Activated CD4-positive, alpha-beta T cell treated with anti-CD3 and anti-CD28 coated beads for 36 hours (primary cell): ENCODE measurements at places on chromosomes 2 and 18. TPM values are rescaled to one million over a fixed set of nuclear protein-coding genes. Genes with fewer than 3 reads are reported as not detected.

Gene SLC5A7
- total RNA-seq: not detected

Gene SMAD7
- 7.2 TPM for total RNA-seq

Gene FOXI3
- total RNA-seq: not detected

Gene WDR33
- total RNA-seq: 58.6 TPM

Gene RETSAT
- 18.7 TPM for total RNA-seq

Gene MERTK
- 0.94 TPM for total RNA-seq

Gene VWC2L
- not detected for total RNA-seq

Gene CYRIA
- 2.8 TPM for total RNA-seq

Gene MAP2
- total RNA-seq: 0.39 TPM

Gene BOLL
- total RNA-seq: not detected

Gene QPCT
- 0.51 TPM for total RNA-seq

Gene FIGN
- not detected for total RNA-seq

Gene BCL2
- 66.0 TPM for total RNA-seq

DNA sequence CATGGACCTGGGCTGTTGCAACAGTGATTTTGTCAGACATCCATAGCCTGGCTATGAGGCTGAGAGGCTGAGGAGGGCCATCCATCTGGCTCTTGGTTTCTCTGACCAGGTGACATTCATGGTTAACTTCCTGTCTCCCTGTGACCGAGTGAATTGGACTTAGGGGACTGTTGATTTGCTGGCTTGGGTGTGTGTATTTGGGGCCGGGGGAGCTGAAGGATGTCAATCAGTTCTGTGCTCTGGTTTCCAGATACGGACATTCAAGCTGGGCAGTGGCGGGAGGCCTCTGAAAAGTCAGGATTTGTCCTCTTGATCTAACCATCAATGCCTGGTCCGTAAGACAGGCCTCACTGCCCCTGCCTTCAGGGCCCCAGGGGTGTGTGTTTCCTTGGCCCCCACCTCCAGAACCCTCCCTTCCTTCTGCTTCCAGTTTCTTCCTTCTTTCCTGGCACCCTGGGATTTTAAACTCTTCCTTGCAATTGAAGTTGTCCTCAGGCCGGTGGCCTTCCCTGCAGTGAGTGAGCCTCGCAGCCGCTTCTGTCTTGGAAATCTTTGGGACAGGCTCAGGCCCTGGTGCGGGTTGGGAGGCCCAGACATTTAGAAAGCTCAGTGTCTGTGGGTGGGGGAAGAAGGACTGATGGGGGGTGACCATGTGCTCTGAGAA is 54.7 kb upstream of the HAAO start:
- H3K27me3 ChIP-seq: no peaks in the 10 kb centered on the region
- H3K4me1 ChIP-seq: no peaks in the 10 kb centered on the region
- H3K4me3 ChIP-seq: no peak overlapping the region
- no peak for DNase-seq

GRCh38 chr2:8514796-8515758 is 166.8 kb upstream of the ID2 start:
- H3K4me1 ChIP-seq: peaks cover 63% of the 10 kb centered on the region
- peak overlapping the region; percentile 93 for H3K27ac ChIP-seq
- DNase-seq: peak; percentile 82
- peaks cover 17% of the 10 kb centered on the region for H3K36me3 ChIP-seq
- peak overlapping the region; percentile 46 for H3K4me3 ChIP-seq

DNA sequence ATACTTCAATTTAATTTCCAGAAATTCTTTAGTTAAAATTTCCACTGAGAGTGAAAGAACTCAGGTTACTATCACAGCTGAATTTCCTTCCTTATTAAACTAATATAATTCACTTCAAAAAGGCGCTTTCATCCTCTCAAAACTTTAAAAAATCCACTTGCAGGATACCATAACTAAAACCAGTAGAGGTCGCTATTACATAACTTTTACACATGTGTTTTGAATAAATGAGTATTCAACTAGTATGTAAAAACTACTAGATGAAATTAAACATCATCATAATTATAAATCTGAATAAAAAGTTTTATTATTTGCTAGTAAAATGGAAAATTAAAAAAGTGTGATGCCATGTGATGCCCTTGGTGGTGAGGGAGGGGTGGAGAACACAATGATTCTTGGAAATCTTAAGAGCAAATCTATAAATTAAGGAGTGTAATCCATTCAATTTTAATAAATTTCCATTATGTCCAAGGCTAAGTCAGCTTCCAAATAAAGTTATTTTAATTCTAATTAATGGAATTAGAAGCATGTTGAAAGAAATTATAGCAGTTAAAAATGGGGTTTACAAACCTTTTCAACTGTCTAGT is 61.4 kb downstream of the SOS1 start:
- no peak for DNase-seq
- no peaks in the 10 kb centered on the region for H3K4me1 ChIP-seq
- H3K27me3 ChIP-seq: no peaks in the 10 kb centered on the region
- H3K4me3 ChIP-seq: no peak overlapping the region

- H3K27ac ChIP-seq: peak overlapping the region; percentile 73
- H3K4me1 ChIP-seq: peaks cover 41% of the 10 kb centered on the region
- H3K4me3 ChIP-seq: no peak overlapping the region
- H3K36me3 ChIP-seq: peaks cover 29% of the 10 kb centered on the region
- no peaks in the 10 kb centered on the region for H3K27me3 ChIP-seq
- DNase-seq: no peak
These were observed 3.5 kb upstream of the CD226 start for GRCh38 chr18:69951182-69951581.

GRCh38 chr2:160694631-160695030 is 201.0 kb upstream of the RBMS1 start:
- H3K36me3 ChIP-seq: no peaks in the 10 kb centered on the region
- peak; percentile 61 for DNase-seq
- H3K4me1 ChIP-seq: no peaks in the 10 kb centered on the region
- no peak overlapping the region for H3K4me3 ChIP-seq
- no peak overlapping the region for H3K27ac ChIP-seq
- no peaks in the 10 kb centered on the region for H3K27me3 ChIP-seq

GRCh38 chr2:40355451-40355850 is 96.4 kb downstream of the SLC8A1 start:
- peaks cover 3% of the 10 kb centered on the region for H3K27me3 ChIP-seq
- no peak for DNase-seq
- no peak overlapping the region for H3K27ac ChIP-seq
- H3K4me3 ChIP-seq: no peak overlapping the region
- no peaks in the 10 kb centered on the region for H3K36me3 ChIP-seq
- peaks cover 3% of the 10 kb centered on the region for H3K4me1 ChIP-seq

DNA sequence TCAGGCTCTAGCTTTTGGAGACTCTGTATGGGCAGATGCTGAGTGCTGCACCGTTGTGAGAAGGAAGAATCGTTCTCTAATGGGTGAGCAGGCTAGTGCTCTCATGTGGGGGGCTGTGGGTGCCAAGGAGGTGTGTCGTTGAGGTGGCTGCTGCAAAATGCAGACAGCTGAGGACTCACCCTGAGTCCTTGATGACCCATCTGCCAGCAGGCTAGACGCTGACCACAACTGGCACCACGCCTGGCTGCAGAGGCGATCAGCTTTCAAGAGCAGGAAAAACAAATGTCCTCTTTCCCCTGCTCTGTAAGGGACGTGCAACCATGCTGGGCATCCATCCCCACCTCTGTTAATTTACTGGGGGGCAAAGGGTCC is 48.2 kb downstream of the HAUS1 start:
- H3K27ac ChIP-seq: no peak overlapping the region
- no peak overlapping the region for H3K4me3 ChIP-seq
- no peak for DNase-seq
- no peaks in the 10 kb centered on the region for H3K36me3 ChIP-seq
- no peaks in the 10 kb centered on the region for H3K27me3 ChIP-seq

- H3K27me3 ChIP-seq: peaks cover 17% of the 10 kb centered on the region
- no peaks in the 10 kb centered on the region for H3K4me1 ChIP-seq
- no peak for DNase-seq
- no peak overlapping the region for H3K27ac ChIP-seq
These were observed 12.5 kb upstream of the TUBB6 start for GRCh38 chr18:12295389-12296086.

GRCh38 chr18:46566111-46566510 is 90.9 kb downstream of the LOXHD1 start:
- no peaks in the 10 kb centered on the region for H3K4me1 ChIP-seq
- H3K4me3 ChIP-seq: no peak overlapping the region
- DNase-seq: no peak

GRCh38 chr18:58287353-58288274 is 243.6 kb downstream of the NEDD4L start:
- H3K36me3 ChIP-seq: no peaks in the 10 kb centered on the region
- no peak overlapping the region for H3K27ac ChIP-seq
- DNase-seq: no peak
- H3K4me1 ChIP-seq: no peaks in the 10 kb centered on the region
- H3K4me3 ChIP-seq: no peak overlapping the region

DNA sequence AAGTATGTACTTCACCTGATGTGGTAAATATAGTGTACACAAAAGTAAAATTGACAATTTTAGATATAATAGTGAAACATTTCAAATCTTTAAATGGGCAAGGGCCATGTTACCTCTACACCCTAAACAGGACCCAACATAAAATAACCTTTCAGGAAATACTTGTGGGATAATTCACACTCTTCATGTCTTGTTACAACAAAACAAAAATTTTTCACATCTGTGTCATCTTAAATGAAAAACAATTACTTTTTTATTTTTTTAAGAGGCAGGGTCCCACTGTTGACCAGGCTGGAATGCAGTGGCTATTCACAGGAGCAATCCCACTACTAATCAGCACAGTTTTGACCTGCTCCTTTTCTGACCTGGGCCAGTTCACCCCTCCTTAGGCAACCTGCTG is 42.1 kb downstream of the SRBD1 start:
- H3K27me3 ChIP-seq: no peaks in the 10 kb centered on the region
- H3K4me1 ChIP-seq: peaks cover 13% of the 10 kb centered on the region

- H3K4me3 ChIP-seq: no peak overlapping the region
- H3K4me1 ChIP-seq: no peaks in the 10 kb centered on the region
- H3K36me3 ChIP-seq: no peaks in the 10 kb centered on the region
- no peak for DNase-seq
These were observed 64.8 kb upstream of the ALKAL2 start for GRCh38 chr2:352696-353095.

DNA sequence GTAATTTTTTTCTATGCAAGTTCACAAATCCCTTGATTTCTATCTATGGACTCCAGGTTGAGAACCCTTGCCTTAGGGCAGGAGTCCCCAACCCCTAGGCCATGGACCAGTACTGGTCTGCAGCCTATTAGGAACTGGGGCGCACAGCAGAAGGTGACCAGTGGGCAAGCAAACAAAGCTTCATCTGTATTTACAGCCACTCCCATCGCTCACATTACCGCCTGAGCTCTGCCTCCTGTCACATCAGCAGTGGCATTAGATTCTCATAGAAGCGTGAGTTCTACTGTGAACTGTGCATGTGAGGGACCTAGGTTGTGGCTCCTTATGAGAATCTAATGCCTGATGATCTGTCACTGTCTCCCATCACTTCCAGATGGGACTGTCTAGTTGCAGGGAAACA is 70.2 kb upstream of the SMAD2 start:
- H3K36me3 ChIP-seq: no peaks in the 10 kb centered on the region
- DNase-seq: no peak
- H3K27me3 ChIP-seq: no peaks in the 10 kb centered on the region
- H3K4me3 ChIP-seq: no peak overlapping the region

DNA sequence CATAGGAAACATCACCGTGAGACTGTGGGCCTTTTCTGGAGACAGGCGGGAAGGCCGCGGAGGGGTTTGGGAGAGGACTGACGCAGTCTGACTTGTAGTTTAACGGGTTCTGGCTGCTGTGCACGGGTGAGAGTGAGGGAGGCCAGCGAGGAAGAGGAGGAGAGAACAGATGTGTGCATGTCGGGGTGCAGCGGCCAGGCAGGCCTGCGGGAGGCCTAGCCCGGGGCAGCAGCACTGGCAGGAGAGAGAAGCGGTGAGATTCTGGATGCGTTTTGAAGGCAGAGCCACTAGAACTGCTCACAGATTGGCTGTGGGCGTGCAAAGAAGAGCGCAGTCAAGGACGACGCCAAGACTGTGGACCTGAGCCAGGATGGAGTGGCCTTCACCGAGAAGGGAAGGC is 53.9 kb downstream of the PTGR3 start:
- no peak for DNase-seq
- H3K27ac ChIP-seq: no peak overlapping the region
- no peak overlapping the region for H3K4me3 ChIP-seq
- H3K4me1 ChIP-seq: no peaks in the 10 kb centered on the region

GRCh38 chr2:138060301-138060635 is 96.0 kb downstream of the HNMT start:
- H3K4me3 ChIP-seq: no peak overlapping the region
- no peaks in the 10 kb centered on the region for H3K4me1 ChIP-seq
- no peak overlapping the region for H3K27ac ChIP-seq
- H3K27me3 ChIP-seq: no peaks in the 10 kb centered on the region
- no peaks in the 10 kb centered on the region for H3K36me3 ChIP-seq

- H3K27ac ChIP-seq: no peak overlapping the region
- no peak overlapping the region for H3K4me3 ChIP-seq
- H3K36me3 ChIP-seq: no peaks in the 10 kb centered on the region
- DNase-seq: no peak
- H3K4me1 ChIP-seq: peaks cover 14% of the 10 kb centered on the region
- no peaks in the 10 kb centered on the region for H3K27me3 ChIP-seq
These were observed 42.5 kb downstream of the MYO7B start for GRCh38 chr2:127577973-127578372.

- no peaks in the 10 kb centered on the region for H3K4me1 ChIP-seq
- H3K27me3 ChIP-seq: peaks cover 2% of the 10 kb centered on the region
- H3K27ac ChIP-seq: no peak overlapping the region
These were observed 352.1 kb downstream of the RND3 start for GRCh38 chr2:150135223-150135883.

GRCh38 chr2:47531378-47532042 is 128.6 kb downstream of the MSH2 start:
- no peaks in the 10 kb centered on the region for H3K36me3 ChIP-seq
- DNase-seq: no peak
- H3K4me1 ChIP-seq: peaks cover 5% of the 10 kb centered on the region
- no peak overlapping the region for H3K27ac ChIP-seq
- no peaks in the 10 kb centered on the region for H3K27me3 ChIP-seq

DNA sequence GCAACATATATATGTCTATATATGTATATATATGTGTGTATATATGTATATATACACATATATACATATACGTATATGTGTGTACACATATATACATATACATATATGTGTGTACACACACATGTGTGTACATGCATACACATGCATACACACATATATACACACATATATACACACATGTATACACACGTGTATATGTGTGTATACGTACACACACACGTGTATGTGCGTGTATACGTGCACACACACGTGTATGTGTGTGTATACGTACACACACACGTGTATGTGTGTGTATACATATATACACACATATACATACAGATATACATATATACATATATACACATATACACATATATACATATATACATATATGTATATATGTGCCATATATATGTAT is 89.4 kb downstream of the SPHKAP start:
- H3K4me3 ChIP-seq: no peak overlapping the region
- no peaks in the 10 kb centered on the region for H3K27me3 ChIP-seq
- no peak overlapping the region for H3K27ac ChIP-seq
- no peaks in the 10 kb centered on the region for H3K36me3 ChIP-seq
- no peak for DNase-seq
- H3K4me1 ChIP-seq: no peaks in the 10 kb centered on the region

- peaks cover 13% of the 10 kb centered on the region for H3K27me3 ChIP-seq
- H3K27ac ChIP-seq: no peak overlapping the region
These were observed 45.5 kb downstream of the FMNL2 start for GRCh38 chr2:152380261-152381055.

- no peaks in the 10 kb centered on the region for H3K27me3 ChIP-seq
- H3K4me1 ChIP-seq: peaks cover 3% of the 10 kb centered on the region
- DNase-seq: no peak
- H3K27ac ChIP-seq: no peak overlapping the region
- no peaks in the 10 kb centered on the region for H3K36me3 ChIP-seq
- no peak overlapping the region for H3K4me3 ChIP-seq
These were observed 404.9 kb upstream of the ZEB2 start for GRCh38 chr2:144924827-144925226.
